Fibroblast of villous mesenchyme (primary cell): ENCODE measurements at places on chromosomes 12 and 14. TPM values are rescaled to one million over a fixed set of nuclear protein-coding genes. Genes with fewer than 3 reads are reported as not detected.

Gene PIK3C2G
- not detected in 2 replicates for total RNA-seq

Gene KRT75
- total RNA-seq, result not detected in 2 replicates

Gene LBHD2
- total RNA-seq, result not detected in 2 replicates

Gene ITGA5
- 431 and 438 TPM in 2 replicates for total RNA-seq

Gene CMKLR1
- 1.7 and 1.9 TPM in 2 replicates for total RNA-seq

Gene DTD2
- total RNA-seq, result 46.7 and 68.2 TPM in 2 replicates

Gene TCL1A
- not detected in 2 replicates for total RNA-seq

Gene IFNG-AS1
- not detected in 2 replicates for total RNA-seq

Gene AKAP6
- 3.9 and 7.1 TPM in 2 replicates for total RNA-seq

Gene BICDL1
- total RNA-seq, result 0.97 and 1.7 TPM in 2 replicates

Gene C1S
- total RNA-seq, result 127 and 146 TPM in 2 replicates

Gene SLC17A8
- not detected in 2 replicates for total RNA-seq

Gene TRHDE
- 20.9 and 33.7 TPM in 2 replicates for total RNA-seq

Gene ADAM20
- 0.64 and 0.86 TPM in 2 replicates for total RNA-seq

Gene ADSS1
- 1.3 and 4.3 TPM in 2 replicates for total RNA-seq

Gene DPY19L2
- total RNA-seq, result 9.0 and 11.2 TPM in 2 replicates

Gene AQP5
- total RNA-seq, result not detected in 2 replicates

Gene OR4K17
- total RNA-seq, result not detected in 2 replicates

Gene NT5DC3
- 12.2 and 22.9 TPM in 2 replicates for total RNA-seq

Gene PTCSC3
- total RNA-seq, result not detected in 2 replicates

Gene PLBD1
- total RNA-seq, result 10.0 and 18.1 TPM in 2 replicates

Gene PZP
- not detected in 2 replicates for total RNA-seq

Gene PTGR2
- total RNA-seq, result 4.8 and 5.6 TPM in 2 replicates
